ENCODE measurements at places on chromosomes 3 and 15.

DNA sequence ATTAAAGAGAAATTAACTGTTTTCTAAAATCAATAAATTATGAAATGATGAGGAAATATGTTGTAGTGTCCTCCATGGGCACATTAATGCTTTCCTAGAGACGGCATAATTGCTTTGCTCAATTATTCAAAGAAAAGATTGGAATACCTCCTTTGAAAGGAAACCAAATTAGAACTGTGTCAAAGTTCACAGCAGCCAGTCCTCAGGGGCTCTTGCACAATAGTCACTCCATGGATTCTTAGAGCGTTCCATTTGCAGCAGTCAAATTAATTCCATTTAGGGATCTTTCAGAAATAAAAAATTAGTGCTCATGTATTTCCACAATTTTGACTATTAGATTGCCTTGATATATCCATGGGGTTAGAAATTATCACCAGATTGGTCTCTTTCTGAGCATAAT, 841.6 kb upstream of the DPPA4 start:
- no peak for DNase-seq
- no peaks in the 10 kb centered on the region for H3K4me1 ChIP-seq
- no peaks in the 10 kb centered on the region for H3K27me3 ChIP-seq
- no peak overlapping the region for H3K4me3 ChIP-seq
- no peaks in the 10 kb centered on the region for H3K36me3 ChIP-seq

DNA sequence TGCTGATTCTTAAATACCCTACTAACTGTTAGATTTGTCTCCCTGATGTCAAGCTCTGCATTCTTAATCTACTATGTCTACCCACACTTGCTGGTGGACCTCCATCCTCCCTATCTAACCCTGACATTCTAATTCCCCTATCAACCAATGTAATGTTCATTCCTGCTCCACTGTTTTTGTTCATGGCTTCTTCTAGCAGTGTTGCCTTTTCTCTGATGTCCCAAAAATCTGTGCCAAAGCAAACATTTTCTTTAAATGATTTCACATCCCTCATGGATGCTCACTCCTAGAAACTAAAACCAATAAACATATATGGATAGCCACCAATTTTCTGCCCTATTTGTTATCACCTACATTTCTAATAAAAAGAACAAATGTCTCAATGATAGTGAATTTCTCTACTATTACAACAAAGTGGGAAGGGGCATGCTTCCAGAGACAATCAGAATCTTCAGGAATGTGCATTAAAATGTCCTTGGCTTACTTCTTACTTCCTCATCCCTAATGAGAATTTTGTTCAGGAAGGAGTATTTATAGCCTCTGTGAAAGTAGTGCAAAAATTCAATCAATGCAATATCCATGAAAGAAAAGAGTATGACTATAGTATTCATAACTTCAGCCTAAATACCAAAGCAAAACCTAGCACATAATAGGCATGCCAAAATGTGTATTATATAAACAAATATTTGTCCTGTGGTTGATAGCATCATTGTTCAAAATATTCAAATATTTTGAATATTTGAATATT, 273.3 kb downstream of the ZNF385D start:
- H3K36me3 ChIP-seq, result no peaks in the 10 kb centered on the region
- H3K4me3 ChIP-seq, result no peak overlapping the region
- no peak for DNase-seq
- no peaks in the 10 kb centered on the region for H3K4me1 ChIP-seq
- H3K27me3 ChIP-seq, result no peaks in the 10 kb centered on the region

- H3K36me3 ChIP-seq, result no peaks in the 10 kb centered on the region
- H3K27ac ChIP-seq, result peak overlapping the region; percentile 30
- no peak overlapping the region for H3K4me3 ChIP-seq
- peaks cover 4% of the 10 kb centered on the region for H3K27me3 ChIP-seq
- DNase-seq, result no peak
- H3K4me1 ChIP-seq, result peaks cover 31% of the 10 kb centered on the region
Observed at GRCh38 chr15:26028086-26028740, 165.1 kb upstream of the ATP10A start.

- H3K4me3 ChIP-seq, result peak overlapping the region; percentile 10
Observed at GRCh38 chr3:61663356-61664104, 102.2 kb downstream of the PTPRG start.

DNA sequence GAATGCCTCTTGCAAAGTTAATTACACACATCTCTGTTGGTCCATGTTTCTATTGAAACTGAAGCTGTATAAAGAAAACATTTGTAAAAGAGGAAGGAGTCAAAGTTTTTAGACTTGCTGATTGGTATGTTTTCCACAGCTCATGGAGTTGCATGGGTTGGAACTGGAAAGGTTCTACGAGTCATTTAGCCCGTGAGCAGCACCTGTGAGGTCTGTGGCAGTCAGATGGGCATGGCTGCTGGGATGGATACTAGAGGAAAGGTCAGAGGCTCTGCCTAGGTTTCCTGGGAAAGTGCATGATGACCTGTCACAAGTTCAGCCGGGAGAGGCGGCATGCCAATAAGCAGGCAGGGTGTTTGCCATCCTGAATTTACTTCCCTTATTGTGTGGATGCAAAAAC, 155.4 kb downstream of the CACNA1D start:
- DNase-seq, result no peak
- no peak overlapping the region for H3K27ac ChIP-seq

GRCh38 chr15:68503791-68504680, 72.1 kb upstream of the ITGA11 start:
- peak overlapping the region; percentile 70 for H3K27ac ChIP-seq
- no peaks in the 10 kb centered on the region for H3K36me3 ChIP-seq
- H3K4me3 ChIP-seq, result peak overlapping the region; percentile 25

DNA sequence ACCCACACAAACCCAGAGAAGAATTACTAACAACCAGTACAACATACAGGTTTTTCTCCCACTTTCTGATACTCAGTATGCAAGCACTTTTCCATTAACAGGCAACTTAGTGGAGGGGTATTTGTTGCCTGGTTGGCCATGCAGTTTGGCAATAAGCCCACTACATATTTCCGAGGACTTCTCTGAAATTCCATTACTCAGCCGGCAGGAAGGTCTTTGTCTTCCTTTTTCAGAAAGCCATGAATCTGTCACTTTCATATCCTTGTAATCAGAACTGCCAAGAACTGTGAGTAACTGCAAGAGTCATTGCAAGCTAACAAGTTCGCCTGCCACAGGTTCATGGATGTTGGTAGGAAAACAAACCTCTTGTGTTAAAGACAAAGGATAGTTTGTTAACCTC, 422.3 kb upstream of the ROBO1 start:
- no peaks in the 10 kb centered on the region for H3K27me3 ChIP-seq
- peaks cover 19% of the 10 kb centered on the region for H3K4me1 ChIP-seq
- H3K27ac ChIP-seq, result peak overlapping the region; percentile 6
- no peak for DNase-seq
- no peaks in the 10 kb centered on the region for H3K36me3 ChIP-seq
- H3K4me3 ChIP-seq, result no peak overlapping the region

DNA sequence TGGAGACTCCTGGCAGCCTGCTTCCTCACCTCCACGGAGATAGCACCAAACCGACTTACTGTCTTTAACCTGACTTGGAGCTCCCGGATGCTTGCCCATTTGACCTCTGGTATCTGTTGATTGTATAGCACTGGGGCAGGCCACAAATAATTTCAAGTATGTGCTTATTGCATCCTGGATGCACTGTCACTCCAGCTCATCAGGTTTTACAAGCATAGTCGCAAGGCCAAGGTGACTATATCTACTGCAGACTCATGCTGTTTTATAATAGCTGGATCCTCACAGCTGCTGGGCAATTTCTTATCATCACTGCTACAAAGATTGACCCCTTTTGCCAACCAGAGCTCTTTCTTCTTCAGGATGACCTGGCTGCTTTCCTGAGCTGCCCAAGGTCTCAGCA, 45.6 kb downstream of the PEX5L start:
- H3K36me3 ChIP-seq, result no peaks in the 10 kb centered on the region
- no peak for DNase-seq
- H3K4me1 ChIP-seq, result no peaks in the 10 kb centered on the region

GRCh38 chr3:78660957-78661356, 1106.8 kb downstream of the ROBO1 start:
- no peak for DNase-seq
- H3K4me3 ChIP-seq, result no peak overlapping the region
- H3K36me3 ChIP-seq, result peaks cover 29% of the 10 kb centered on the region

DNA sequence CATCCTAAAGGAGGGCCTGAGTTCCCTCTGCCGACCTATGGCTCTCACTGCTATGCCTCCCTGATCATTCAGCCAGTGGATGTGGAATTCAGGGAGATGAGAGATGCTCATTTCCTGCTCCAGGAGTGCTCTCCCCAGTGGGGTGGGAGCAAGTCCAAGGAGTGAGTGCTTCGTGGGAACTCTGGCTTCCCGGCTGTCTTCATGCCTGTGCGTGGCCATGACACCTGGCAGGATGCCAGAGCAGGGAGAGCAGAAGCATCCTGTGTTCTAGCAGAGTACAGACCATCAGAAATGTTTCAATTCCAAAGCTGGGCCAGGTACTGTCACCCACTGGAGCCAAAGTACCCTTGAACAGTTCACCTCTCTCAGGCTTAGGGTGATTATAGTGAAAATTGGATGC, 45.1 kb downstream of the APH1B start:
- no peaks in the 10 kb centered on the region for H3K27me3 ChIP-seq
- peak; percentile 50 for DNase-seq
- H3K4me1 ChIP-seq, result peaks cover 26% of the 10 kb centered on the region
- H3K27ac ChIP-seq, result no peak overlapping the region
- no peaks in the 10 kb centered on the region for H3K36me3 ChIP-seq
- no peak overlapping the region for H3K4me3 ChIP-seq

DNA sequence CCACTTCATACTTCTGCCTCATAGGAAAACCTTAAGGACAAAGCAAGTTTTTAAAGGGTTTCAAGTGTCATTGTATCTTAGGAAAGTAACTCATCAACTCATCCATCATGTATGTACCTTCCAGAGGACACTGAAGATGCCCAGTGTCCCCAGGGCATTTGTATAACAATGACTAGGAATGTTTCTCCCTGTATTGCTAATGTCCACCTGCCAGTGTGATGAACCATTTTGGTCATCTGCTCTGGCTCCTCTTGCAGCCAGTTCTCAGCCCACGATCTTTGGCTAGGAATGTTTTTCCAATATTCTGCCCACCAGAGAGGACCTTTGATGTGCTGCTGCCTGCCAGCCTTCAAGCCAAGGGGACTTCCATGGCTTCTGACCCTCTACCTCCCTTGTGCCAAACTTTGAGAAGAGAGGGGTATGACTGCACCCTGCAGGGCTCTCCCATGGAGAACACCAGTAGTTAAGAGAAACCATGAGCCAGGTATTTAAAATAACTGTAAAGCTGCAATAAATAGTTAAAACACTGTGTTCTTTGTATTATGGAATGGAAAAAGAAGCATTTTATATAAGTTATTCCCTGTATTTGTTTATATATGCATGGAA, 11.4 kb downstream of the LMOD3 start:
- peaks cover 12% of the 10 kb centered on the region for H3K4me1 ChIP-seq
- DNase-seq, result no peak
- H3K4me3 ChIP-seq, result no peak overlapping the region
- no peaks in the 10 kb centered on the region for H3K27me3 ChIP-seq
- no peak overlapping the region for H3K27ac ChIP-seq

DNA sequence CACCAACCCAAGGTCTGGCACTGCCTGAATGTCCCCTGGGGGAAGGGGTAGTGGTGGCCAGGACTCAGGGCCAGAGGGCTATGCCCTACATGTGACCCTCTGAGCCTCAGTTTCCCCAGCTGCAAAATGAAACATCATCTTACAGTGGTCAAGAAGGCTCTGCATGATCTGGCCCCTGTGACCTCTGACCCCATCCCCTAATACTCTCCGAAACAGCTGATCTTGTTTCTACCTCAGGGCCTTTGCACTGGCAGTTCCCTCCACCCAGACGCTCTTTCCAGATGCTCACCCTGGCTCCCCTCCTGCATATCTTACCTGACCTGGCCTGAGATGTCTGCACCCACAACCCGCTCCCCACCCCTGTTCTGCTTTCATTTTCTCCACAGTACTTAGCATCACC, 21.8 kb downstream of the PLXND1 start:
- peaks cover 3% of the 10 kb centered on the region for H3K4me1 ChIP-seq
- H3K27me3 ChIP-seq, result no peaks in the 10 kb centered on the region
- no peak overlapping the region for H3K4me3 ChIP-seq
- no peak for DNase-seq

DNA sequence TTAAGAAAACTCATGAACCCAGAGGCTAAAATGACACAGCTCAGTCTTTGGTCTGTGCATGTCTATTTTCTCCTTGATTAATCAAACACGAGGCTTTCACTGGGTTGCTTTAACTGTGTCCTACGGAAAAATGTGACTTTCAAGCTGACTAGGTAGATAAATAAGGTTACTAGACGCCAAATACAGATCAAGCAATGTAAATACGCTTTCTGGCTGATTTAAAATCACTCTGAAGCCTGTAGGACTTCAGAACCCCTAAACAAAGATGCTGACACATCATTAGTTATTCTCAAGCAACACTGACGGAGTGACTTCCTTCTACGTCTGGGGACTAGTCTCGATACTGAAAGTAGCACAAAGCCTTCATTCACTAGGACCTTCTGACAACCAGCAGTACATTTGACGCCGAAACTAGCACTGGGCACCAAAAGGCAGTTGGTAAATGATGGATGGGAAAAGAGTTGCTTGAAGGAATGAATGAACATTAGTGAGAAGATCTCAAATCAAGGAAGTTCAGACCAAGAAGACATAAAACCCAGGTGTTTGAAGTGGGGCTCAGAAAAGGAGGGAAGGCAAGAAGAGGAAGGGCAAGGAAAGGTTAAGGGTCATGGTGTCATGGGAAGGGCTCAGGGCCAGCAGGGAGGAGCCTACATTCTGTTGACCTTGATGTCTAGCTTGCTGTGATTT, 67.1 kb upstream of the CDV3 start:
- no peak overlapping the region for H3K27ac ChIP-seq
- H3K36me3 ChIP-seq, result no peaks in the 10 kb centered on the region
- H3K4me3 ChIP-seq, result no peak overlapping the region
- H3K27me3 ChIP-seq, result peaks cover 4% of the 10 kb centered on the region
- no peak for DNase-seq
- H3K4me1 ChIP-seq, result peaks cover 4% of the 10 kb centered on the region

DNA sequence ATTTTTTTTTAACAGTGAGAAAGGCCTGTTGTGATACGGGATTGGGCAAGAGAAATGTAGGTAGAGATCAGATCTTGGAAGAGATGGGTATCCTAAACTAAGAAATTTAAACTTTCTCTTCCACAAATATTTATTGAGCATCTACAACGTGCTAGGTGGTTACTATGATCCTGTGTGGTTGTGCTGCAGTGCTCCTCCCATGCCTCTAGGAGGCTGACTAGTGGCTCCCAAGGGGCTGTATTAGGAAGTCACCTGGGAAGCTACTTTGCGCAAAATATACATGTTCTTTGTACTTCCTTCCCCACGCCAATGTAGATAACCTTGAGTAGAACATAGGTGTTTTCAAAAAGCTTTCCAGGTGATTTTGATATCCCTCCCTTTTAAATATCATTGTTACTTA, 27.2 kb downstream of the USP3 start:
- H3K27me3 ChIP-seq, result no peaks in the 10 kb centered on the region
- no peak overlapping the region for H3K4me3 ChIP-seq
- peaks cover 3% of the 10 kb centered on the region for H3K4me1 ChIP-seq
- DNase-seq, result no peak
- H3K27ac ChIP-seq, result no peak overlapping the region

DNA sequence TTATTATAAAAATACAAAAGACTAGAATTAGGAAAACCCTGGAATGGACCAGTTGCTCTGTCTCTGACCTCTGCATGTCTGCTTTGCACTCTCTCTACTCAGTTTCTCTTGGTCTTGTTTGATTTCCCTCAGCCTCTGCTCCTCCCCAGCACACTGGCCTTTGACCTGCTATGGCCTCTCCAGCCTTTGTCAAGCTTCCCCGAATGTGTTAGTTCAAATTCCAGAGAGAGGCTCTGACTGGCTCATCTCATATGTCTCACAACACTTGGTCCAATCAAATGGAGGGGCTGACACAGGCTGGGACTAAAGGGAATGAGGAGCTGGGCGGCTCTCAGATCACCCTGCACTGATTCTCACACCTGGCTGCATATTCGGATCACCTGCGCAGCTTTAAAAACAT, 52.4 kb upstream of the CMTM8 start:
- peaks cover 11% of the 10 kb centered on the region for H3K4me1 ChIP-seq
- no peak for DNase-seq
- no peaks in the 10 kb centered on the region for H3K27me3 ChIP-seq
- H3K4me3 ChIP-seq, result no peak overlapping the region
